Hippocampal formation (tissue), 2 donors: ENCODE measurements at places on chromosomes 5 and 9.

DNA sequence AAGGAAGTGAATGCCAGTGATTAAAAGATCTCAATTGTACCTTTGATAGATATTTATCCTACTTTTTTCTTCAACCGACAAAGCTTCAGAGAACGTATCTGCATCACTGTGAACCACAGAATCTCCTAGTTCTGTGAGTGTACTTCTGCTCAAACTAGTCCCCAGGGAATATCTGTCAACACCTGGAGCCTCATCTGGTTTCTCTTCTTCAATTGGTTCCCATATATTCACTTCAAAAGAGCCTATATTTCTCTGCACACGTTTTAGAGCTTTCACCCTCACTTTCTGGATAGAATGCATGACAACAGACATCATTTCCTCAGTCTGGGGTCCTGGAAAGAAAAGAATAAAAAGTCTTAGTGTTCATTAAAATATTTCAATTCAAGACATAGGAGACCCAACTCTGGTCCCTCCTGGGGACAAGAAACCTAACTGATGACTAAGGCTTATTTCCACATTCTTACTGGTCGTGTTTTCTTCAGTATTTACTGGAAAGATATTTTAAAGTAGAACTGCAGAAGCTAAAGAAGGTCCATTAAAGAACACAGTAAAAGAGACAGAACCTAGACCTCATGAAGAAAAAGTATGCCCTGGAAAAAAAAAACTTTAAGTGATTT, 64.3 kb downstream of the CPLANE1 start:
- no peak for DNase-seq

- DNase-seq: no peak
Observed at GRCh38 chr9:38183994-38184568, 115.1 kb upstream of the SHB start.

GRCh38 chr9:108911820-108912219, 22.1 kb downstream of the ELP1 start:
- no peak for DNase-seq

GRCh38 chr5:173944511-173944910, 44.5 kb upstream of the C5orf47 start:
- DNase-seq: no peak

DNA sequence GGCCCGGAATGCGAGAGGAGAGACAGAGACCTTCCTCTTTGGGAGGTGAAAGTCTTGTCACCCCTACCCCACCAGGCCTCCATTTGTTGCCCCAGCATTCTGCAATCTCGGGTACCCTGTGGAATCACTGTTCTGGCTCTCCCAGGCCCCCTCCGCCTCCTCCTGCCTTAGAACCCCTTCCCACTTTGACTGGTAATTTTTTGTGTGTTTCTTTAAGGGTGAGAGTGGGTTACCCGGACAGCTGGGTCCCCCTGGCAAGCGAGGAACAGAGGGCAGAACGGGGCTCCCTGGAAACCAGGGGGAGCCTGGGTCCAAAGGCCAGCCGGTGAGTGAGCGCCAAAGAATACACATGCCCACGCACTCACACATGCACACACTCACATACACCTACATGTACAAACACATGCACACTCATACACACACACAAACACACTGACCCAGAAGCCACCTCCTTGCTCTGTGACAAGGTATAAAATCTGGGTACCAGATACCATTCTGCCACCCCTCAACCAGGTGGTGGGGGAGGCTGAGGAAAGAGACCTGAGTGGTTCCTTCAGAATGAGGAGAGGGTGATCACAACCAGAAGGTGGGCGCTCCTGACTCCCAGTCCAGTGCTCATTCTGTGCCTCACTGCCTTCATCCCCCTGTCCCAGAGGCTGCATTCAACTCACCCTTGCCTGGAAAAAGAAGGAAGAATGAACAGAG, 30.9 kb upstream of the ORM1 start:
- no peak for DNase-seq

DNA sequence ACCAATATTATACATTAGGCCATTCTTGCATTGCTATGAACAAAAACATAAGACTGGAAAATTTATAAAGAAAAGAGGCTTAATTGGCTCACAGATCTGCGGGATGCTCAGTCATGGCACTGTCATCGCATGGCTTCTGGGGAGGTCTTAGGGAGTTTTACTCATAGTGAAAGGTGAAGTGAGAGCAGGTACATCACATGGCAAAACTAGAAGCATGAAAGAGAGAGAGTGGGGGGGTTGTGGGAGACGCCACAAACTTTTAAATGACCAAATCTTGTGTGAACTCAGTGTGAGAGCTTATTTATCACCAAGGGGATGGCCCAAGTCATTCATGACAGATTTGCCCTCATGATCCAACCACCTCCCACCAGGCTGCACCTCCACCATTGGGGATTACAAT, 398.3 kb upstream of the EDIL3 start:
- DNase-seq: no peak

- no peak for DNase-seq
Observed at GRCh38 chr5:9395706-9396105, 150.2 kb downstream of the SEMA5A start.

DNA sequence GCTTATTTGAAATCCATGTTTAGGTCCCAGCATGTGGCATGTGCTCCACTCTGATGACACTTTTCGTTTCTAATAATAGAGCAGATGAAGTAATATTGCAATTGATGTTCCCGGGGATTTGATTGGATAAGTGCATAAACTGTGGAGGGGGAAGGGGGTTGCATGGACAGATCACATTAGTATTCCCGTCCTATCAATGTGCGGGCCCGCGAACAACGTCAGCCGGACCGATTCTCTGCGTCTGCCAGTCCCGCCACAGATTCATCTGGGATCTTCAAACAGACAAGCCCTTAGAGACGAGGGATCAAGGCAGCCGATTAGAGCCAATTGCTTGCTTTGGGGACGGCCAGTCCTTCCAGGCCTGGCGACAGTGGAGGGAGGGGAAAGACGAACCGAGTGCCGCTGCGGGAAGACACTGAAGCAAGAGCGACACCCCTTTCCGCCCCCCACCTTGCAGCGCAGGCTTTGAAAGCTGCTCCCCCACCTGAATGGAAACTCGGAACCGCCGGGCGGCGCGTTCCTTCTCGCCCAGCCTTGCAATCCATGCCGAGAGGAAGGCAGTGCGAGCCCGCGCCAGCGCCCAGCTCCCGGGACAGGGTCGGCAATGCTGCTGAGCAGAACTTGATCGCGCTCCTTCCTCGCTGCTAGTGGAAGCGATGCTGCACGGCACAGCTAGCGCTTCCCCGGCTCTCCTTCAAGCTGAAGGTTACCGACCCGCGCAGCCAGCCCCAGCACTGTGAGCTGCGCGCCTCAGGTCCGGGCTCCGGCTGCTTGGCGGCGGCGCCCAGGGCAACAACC, at the start of gene RGS7BP:
Gene RGS7BP, plus strand, starts transcription at position 247 of the 798 bp plus-strand sequence. CDS start 610 bp downstream, outside the sequence.
- DNase-seq: no peak
